ENCODE measurements at places on chromosomes 7 and 10. TPM values are rescaled to one million over a fixed set of nuclear protein-coding genes. Genes with fewer than 3 reads are reported as not detected.
A peak's percentile ranks its signal among the peaks of the same experiment; 100 is the strongest.

- H3K36me3 ChIP-seq, result peaks cover 8% of the 10 kb centered on the region
- no peak for DNase-seq
- peaks cover 11% of the 10 kb centered on the region for H3K4me1 ChIP-seq
- H3K27me3 ChIP-seq, result no peaks in the 10 kb centered on the region
- no peak overlapping the region for H3K4me3 ChIP-seq
Measured at GRCh38 chr7:33504266-33504665, 374.9 kb downstream of the BBS9 start.

GRCh38 chr7:50838675-50839377 lies 56.1 kb upstream of the GRB10 start:
- H3K27ac ChIP-seq, result peak overlapping the region; percentile 74
- H3K4me3 ChIP-seq, result no peak overlapping the region
- H3K36me3 ChIP-seq, result no peaks in the 10 kb centered on the region
- peaks cover 16% of the 10 kb centered on the region for H3K4me1 ChIP-seq
- peak; percentile 44 for DNase-seq
- H3K27me3 ChIP-seq, result no peaks in the 10 kb centered on the region

GRCh38 chr10:54434782-54435181 lies 366.2 kb downstream of the PCDH15 start:
- DNase-seq, result no peak
- no peak overlapping the region for H3K4me3 ChIP-seq

DNA sequence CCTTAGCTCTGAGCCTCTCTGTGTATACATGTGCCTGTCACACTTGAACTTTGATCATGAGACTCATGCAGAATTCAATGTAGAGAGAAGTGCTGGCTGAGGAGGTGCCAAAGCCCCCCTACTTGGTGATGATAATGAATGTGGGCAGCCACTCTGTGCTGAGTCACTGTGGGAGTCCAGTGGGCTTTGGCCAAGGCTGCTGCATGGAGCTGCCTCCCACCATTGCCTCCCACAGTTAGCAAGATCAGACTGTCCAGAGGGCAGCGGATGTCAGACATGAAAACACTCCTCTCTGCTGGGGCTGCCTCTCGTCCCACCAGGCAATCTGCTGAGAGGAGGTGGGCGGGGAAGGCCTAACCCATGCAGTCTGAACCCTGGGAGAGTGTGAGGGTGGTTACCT lies 180.3 kb downstream of the SH2D4B start:
- H3K27me3 ChIP-seq, result peaks cover 14% of the 10 kb centered on the region
- H3K27ac ChIP-seq, result no peak overlapping the region
- no peak overlapping the region for H3K4me3 ChIP-seq
- DNase-seq, result no peak

DNA sequence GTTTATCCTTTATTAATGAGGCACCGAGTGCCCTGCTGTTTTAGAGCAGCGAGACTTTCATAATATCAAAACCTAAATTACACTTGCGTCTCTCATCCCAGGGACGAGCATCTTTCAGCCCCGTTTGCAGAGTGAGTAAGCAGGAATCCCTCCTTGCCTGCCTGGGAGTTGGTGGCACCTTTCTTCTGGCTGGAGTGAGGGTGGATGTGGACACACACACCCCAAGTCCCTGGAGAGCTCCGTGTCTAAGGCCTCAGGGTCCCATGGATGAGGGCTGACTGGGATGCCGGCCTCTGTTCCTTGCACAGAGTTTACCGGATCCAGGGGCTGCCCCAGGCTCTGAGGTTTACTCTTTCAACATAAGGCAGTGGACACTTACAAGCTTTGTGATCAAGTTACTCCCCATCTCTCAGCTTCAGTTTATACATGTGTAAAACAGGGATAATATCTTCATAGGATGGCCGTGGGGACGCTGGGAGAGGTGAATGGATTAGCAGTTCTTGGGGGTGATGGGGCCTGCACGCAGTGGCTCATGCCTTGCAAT lies 24.5 kb downstream of the POLL start:
- H3K27ac ChIP-seq, result no peak overlapping the region
- H3K36me3 ChIP-seq, result no peaks in the 10 kb centered on the region
- peaks cover 66% of the 10 kb centered on the region for H3K27me3 ChIP-seq
- H3K4me3 ChIP-seq, result no peak overlapping the region
- peaks cover 10% of the 10 kb centered on the region for H3K4me1 ChIP-seq

DNA sequence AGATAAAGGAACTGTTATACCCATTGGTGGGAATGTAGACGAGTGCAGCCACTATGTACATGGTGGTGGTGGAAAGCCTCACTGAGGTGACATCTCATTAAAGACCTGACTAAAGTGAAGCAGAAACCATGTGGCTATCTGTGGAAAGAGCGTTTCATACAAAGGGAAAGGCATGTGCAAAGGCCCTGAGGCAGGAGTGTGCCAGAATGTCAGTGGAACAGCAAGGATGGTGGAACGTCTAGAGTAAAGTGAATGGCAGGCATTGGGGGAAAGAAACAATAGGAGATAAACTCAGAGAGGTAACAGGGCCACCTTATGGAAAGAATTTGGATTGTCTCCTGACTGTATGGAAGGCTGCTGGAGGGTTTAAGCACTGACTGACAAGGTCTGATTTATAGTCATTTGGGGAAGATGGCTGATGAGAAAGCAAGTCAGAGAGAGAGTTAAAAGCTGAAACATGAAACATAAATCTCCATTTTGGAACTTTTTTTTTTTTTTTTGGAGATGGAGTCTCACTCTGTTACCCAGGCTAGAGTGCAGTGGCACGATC lies 245.7 kb downstream of the STK31 start:
- H3K27ac ChIP-seq, result no peak overlapping the region
- H3K4me3 ChIP-seq, result no peak overlapping the region
- H3K36me3 ChIP-seq, result no peaks in the 10 kb centered on the region
- H3K27me3 ChIP-seq, result no peaks in the 10 kb centered on the region
- DNase-seq, result no peak

DRGX gene
- not detected for total RNA-seq

GNG11 gene
- total RNA-seq, result 29.6 TPM

PRKAR2B gene
- total RNA-seq, result 21.8 TPM
